ENCODE measurements at places on chromosomes 7 and 10. TPM values are rescaled to one million over a fixed set of nuclear protein-coding genes. Genes with fewer than 3 reads are reported as not detected.

GRCh38 chr7:127647636-127648035, 4.4 kb upstream of the SND1 start:
- no peak for DNase-seq

DNA sequence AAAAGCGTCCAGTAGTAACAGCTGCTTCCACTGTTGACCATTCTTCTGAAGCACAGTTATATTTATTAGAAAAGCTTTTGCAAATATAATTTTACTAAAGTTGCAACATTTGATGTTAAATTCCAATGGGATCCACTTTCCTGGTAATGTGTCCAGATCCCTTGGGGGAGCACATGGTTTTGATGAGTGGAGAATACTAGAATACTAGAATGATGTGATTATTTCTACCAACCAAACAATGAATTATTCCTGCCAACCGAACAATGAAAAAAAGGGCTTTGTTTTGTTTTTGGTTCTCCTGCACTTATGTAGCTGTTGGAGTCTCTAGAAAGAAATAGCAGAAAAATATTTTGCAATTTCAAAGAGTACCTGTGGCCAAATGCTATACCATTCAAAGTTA, 59.1 kb downstream of the BPGM start:
- DNase-seq = no peak

FOXP2 gene
- 11.1 TPM for polyA plus RNA-seq

OR6V1 gene
- not detected for polyA plus RNA-seq

TMEM178B gene
- polyA plus RNA-seq = 0.32 TPM

DNA sequence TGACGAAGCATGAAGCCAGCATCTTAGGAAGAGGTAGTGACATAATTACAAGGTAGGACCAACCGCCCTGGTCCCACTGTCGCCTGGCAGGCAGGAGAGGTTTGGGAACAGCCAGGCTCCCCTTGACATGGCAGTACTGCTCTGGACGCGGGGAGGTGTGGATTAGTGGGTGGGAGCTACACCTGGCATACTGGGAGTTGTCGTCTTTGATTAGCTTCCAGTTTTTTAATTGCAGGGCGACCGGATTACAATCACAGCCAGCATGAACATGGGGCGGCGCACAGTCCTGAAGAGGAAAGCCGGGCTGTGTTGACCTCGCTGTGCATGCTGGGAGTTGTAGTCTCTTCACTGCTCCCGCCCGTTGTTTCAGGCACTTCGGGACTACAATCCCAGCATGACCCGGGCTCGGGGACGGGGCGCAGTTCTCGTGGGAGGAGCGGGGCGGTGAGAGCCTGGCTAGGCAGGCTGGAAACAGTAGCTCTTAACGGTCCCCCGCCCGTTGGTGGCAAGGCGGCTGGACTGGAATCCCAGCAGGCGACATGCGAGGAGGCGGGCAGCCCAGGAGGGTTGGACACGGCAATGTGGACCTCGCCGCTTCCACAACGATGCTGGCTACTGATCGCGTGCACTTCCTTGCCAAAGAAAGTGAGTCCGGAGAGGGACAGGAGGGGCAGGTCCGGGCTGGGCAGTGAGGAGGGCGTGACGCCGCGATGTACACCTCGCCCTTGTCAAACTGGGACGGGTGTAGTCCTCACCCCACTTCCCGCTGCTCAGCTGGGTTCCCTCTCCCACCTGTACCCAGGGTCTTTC, 98.0 kb upstream of the ZNF722 start:
- DNase-seq = no peak

ZNF107 gene
- 13.9 TPM for polyA plus RNA-seq

- DNase-seq = no peak
Observed at GRCh38 chr10:130560116-130560515, 423.9 kb downstream of the GLRX3 start.

- no peak for DNase-seq
Observed at GRCh38 chr7:30923774-30924413, 12.2 kb downstream of the AQP1 start.

Measured in right renal cortex interstitium (tissue), 3 donors.